ENCODE measurements at places on chromosomes 4 and X.

- DNase-seq, result no peak
Observed at GRCh38 chrX:3712051-3712869, 1.2 kb downstream of the PRKX start.

DNA sequence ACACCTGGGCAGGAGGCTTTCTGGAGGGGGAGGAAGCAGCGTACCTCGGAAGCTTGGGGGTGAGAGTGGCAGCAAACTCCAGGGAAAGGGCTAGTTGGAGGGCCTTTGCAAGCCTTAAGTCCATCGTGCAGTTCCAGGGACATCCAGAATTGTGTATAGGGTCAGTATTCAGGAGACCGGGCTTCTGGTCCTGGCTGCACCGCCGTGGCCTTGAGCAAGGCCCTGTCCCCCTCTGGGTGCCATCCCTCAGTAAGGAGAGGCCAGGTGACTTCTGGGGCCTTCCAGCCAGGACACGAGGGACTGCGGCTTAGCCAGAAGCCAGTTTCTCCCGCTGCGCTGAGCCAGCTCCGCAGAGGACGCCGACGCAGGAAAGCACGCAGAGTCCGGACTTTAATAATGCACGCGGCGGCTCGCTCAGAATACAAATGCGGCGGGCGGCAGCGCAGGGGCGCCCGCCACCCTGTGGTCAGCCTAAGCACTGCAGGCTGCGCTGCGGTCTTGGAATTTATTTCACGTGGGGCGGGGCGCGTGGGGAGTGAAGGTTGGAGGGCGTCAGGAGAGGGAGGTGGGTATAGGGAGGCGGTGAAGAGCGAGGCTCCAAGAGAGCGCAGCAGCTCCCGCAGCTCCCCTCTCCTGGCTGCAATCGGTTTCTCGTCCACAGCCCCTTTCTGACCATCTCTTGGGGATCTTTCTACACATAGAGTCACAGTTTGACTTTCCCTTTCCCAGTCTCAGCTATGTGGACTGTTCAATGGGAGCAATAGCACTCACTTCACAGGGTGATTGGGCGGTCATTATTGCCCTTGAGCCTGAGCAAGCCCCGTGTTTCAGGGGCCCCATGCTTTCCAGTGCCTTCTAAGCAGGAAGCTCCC is 94.1 kb upstream of the GPR50 start:
- peak; percentile 2 for DNase-seq

- DNase-seq, result no peak
Observed at GRCh38 chr4:150875367-150875766, 139.7 kb downstream of the LRBA start.

DNA sequence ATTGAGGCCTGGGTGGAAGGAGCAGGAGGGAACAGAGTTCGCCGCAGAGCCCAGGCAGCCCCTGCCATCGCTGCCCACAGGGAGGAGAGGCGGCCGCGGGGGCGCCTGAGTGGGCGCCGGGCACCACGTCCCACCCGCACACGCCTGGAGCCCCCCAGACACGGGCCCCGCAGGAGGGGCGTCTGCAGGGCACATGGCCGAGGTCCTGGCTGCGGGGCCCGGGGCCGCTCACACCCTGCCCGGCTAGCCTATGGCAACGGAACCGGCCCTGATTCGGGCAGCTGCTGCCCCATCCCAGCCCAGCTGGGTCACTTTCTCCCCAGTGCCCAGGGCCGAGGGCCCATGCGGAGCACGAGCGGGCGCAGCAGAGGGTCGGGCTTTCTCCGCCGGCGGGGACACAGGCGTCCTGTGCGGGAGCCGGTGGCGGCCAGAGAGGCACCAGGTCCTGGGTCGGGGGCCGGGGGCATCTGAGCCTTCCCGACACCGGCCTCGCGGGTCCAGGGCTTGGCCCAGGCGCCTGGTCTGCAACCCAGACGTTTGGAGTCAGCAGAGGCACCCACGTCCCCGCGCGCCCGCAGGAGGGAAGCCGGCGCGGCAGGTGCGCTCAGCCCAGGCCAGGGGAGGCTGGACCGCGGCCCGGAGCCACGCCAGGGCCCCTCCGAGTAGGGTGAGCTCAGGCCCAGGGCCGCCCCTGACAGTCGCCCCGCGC is 91.2 kb downstream of the FAM53A start:
- DNase-seq, result no peak

- DNase-seq, result no peak
Observed at GRCh38 chrX:78997870-78998558, 52.8 kb downstream of the P2RY10 start.

- no peak for DNase-seq
Observed at GRCh38 chr4:6840062-6840976, 57.8 kb downstream of the KIAA0232 start.

DNA sequence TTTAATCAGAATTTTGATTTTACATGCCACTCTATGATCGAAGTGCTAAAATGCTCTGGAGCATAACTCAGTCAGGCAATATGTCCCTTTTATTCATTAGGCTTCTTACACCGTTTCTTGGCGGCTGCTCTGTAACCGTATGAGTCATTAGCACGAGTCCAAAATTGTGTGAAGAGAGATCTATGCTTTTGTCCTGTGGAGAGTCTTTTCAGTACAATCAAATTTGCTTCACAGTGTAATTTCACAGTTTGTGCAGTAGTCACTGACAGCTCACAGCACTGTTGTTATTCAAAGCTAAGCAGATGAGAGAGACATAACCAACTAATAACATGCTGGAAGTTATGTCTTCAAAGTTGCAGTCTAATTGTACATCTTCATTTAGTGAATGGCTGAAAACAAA is 167.8 kb downstream of the PCDH10 start:
- DNase-seq, result peak; percentile 62

DNA sequence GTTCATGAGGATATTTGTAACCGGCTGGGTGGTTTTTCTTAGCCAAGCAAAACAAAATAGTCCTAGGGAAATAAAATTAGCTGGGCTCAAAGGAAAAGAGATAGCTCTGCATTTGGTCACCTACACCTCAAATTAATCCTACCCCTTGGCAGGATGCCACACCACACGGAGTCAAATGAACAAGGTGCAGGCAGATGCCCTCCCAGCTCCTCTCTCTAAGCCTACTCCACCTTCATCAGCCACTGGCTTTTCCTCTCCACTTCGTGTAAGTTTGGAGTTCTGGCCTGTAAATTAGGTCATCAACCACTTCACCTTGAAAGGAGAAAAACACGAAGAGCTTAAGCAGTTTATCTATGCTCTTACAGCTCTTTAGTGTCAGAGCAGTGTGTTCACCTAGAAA is 1.4 kb downstream of the DDIT4L start:
- no peak for DNase-seq

DNA sequence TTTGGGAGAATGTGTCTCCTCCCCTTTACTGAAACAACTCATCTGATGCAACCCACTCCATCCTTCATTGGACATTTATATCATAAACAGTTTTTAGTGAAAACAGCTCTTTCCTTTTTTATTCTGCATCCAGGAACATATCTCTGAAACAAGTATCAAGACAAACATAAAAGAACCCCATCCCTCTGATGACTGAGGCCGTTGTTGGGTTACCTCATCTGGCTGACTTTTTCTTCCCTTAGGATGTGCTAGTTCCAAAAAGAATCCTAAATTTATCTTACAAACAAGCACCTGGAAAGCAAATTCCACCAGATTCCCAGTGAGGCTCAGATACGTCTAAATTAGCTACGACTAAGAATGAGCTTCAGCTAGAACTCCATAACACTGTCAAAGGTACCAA is 483.7 kb upstream of the INTU start:
- no peak for DNase-seq

GRCh38 chrX:9153300-9153699 is 119.4 kb upstream of the FAM9B start:
- DNase-seq, result no peak

- peak; percentile 79 for DNase-seq
Observed at GRCh38 chr4:127782025-127782274, 172 bp upstream of the HSPA4L start.

Measured in NCI-H446 treated with DMSO at 0.1 percent for 48 hours (cell line).